Stimulated activated CD8-positive, alpha-beta memory T cell treated with anti-CD3 and anti-CD28 coated beads, Interleukin-2, amount 100 ng/mL, for 48 hours (primary cell): ENCODE measurements at places on chromosomes 1 and 21.

GRCh38 chr1:50492142-50492541 is 68.9 kb upstream of the DMRTA2 start:
- DNase-seq: no peak

GRCh38 chr1:42000766-42001165 is 82.0 kb upstream of the HIVEP3 start:
- no peak for DNase-seq

DNA sequence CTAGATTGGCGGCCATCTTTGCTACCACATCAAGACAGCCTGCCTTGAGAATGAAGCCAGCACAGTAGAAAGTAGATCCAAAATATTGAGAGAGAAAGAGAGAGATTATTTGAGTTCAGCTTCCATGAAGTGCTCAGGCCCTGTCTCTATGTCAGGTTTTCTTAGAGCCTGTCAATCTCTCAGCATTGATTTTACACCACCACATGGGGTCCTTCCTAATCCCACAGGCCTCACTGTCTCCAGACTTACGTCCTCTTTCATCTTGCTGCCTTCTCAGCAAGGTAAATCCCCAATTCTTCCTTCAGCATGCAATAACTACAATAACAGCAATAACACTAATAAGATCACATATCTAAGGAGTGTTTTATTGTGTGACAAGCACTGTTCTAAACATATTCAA is 21.0 kb downstream of the DYNLT5 start:
- no peak for DNase-seq

DNA sequence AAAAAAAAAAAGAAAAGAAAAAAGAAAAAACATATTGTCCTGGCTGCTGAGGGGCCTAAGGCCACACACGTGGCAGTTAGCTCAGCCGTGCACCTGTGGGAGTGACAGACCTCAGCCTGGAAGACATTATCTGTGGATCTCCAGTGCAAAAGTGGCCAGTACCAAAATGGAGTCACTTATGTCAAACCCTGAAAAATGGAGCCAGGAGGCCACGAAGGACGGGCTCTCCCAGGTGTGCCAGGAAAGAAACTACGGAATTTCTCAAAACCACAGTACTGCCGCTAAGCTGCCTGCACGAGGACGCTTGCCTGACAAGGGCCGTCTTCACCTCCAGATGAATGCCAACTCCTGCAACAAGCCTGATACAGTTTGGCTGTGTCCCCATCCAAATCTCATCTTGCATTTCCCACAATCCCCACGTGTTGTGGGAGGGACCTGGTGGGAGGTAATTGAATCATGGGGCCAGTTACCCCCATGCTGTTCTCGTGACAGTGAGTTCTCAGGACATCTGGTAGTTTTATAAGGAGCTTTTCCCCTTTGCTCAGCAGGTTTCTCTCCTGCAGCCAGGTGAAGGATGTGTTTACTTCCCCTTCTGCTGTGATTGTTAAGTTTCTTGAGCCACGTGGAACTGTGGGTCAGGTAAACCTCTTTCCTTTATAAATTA is 5.3 kb upstream of the MIB2 start:
- no peak for DNase-seq

GRCh38 chr1:222798116-222798515 is 16.7 kb upstream of the DISP1 start:
- DNase-seq: no peak

DNA sequence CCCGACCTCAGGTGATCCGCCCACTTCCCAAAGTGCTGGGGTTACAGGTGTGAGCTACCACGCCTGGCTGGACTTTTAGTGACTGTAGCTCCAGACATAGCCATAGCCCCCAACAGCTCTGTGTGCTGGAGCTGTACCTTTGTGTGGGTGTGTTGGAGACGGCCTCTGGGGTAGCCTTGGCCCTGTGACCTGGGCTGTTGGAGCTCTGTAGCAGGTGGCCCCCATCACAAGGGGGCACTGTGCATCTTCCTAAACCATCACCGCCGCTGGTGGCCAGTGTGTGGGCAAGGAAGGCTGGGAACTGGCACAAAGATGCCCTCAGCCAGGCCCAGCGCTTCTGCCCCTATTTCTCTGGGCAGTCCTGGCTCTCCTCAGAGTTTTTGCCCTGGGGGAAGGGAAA is 38.4 kb upstream of the FOXO6 start:
- no peak for DNase-seq

DNA sequence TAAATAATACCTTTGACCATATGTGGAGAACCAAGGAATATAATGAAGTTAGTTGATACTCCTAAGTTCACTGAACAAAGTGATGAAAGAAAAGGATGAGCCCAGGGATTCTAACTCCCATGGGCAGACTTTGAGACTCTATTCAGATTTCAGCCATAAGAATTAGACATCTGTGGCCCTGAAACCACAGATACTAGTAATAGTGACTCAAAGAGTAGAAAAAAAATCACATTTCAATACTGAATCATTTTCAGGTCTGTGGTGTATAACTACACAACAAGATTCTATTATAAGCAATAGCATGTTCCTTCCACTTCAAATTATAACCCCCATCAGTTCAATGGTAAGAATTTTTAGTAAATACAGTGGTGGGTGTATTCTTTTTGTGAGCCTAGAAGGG is 16.4 kb upstream of the F13B start:
- no peak for DNase-seq

DNA sequence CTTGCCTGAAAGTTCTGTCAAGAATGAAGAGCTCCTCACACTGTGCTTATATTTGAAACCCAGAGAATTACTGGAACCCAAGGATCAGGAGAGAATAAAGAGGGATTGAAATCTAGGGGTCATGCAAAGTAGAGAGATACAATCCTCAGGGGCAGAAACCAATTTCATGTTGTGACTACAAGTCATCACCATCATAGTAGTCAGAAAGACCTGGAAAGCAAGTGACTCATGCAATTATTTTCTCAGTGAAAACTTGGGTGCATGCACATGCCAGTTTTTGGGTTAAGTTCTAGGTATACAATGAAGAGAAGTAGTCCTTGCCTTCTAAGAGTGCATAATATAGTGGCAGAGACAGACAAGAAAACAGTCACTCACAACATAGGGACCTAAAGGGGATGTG is 210.0 kb downstream of the ZC3H11B start:
- no peak for DNase-seq

DNA sequence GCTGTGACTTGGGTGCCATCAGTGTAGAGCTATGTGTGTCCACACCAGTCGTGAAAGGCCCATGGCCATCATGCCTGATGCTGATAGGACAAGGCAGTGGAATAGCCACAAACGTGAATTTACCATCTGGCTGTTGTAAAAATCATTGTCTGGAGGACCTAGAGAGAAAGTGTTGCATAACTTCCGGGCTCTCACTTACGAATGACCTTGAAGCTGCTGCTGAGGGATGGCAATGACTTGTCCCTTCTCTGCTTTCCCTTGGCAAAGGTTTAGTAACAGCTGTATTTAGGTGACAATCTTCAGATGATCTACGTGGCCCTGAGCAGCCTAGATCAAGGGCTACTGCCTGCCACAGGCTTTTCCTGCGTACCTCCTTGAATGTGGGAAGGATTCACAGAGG is 5.8 kb downstream of the ATP1B1 start:
- no peak for DNase-seq

DNA sequence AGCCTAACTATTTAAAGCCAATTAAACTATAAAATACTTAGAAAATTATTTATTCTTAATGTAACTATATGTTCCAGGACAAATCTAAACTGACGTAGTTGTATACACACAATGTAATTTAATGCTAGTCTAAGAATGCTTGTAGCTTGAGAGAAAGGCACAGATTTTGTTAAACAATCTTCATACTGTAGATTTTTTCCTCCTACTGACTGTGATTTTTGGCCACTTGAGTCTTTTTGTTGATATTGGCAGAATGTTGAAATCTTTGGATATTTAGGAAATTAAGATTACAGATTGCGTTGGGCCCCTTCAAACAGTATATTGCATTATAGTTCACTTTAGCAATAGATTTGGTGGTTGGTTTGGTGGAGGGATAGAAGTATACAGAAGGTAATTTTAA is 40.5 kb downstream of the ATF3 start:
- no peak for DNase-seq

GRCh38 chr1:218394989-218395388 is 49.9 kb downstream of the TGFB2 start:
- DNase-seq: no peak

GRCh38 chr1:117267232-117267774 is 56.6 kb upstream of the VTCN1 start:
- no peak for DNase-seq

GRCh38 chr21:43797925-43798715 is 8.7 kb downstream of the RRP1 start:
- no peak for DNase-seq

DNA sequence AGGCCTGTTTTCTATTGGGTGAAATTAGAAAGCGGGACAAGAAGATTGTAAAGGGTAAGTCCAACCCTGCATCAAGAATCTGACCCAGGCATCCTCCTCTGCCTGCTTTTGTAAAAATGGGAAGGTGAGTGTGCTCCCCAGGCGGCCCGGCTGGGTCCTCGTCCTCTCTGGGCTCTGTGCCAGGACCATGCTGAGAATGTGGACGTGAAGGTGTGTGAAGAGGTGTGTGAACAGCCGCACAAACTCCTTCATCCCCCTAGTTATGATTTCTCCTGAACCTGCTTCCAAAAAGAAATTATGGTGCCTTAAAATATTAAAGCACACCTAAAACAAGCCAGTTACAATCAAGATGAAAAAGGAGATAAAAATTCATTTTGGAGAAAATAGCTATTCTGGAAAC is 185.7 kb downstream of the IGSF21 start:
- no peak for DNase-seq

GRCh38 chr1:221069178-221069903 is 190.1 kb downstream of the HLX start:
- no peak for DNase-seq

DNA sequence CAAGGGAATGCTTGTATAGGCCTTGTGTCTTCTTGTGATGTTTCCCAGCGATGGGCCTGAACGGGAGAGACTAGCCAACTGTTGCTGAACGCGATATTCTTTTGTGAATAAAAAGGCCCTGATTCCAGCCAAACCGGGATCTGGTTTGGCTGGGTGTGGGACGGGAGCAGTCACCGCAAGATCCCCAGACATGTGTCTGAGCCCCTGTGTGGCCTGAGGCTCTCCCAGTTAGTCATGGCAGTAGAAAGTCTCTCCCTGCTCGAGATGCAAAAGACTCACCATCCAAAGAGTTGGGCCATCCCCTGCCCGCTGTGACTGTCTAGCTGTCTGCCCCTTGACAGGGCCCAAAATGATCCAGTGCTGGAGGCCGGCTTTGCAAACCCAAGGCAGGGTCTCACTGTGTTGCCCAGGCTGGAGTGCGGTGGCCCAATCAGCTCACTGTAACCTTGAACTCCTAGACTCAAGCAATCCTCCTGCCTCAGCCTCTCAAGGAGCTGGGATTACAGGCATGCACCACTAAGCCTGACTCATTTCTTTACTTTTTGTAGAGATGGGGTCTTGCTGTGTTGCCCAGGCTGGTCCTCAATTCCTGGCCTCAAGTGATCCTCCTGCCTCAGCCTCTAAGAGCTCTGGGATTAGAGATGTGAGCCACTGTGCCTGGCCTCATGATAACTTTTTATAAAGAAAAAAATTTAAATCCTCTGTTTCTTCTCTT is 56.4 kb downstream of the KIF26B start:
- no peak for DNase-seq

DNA sequence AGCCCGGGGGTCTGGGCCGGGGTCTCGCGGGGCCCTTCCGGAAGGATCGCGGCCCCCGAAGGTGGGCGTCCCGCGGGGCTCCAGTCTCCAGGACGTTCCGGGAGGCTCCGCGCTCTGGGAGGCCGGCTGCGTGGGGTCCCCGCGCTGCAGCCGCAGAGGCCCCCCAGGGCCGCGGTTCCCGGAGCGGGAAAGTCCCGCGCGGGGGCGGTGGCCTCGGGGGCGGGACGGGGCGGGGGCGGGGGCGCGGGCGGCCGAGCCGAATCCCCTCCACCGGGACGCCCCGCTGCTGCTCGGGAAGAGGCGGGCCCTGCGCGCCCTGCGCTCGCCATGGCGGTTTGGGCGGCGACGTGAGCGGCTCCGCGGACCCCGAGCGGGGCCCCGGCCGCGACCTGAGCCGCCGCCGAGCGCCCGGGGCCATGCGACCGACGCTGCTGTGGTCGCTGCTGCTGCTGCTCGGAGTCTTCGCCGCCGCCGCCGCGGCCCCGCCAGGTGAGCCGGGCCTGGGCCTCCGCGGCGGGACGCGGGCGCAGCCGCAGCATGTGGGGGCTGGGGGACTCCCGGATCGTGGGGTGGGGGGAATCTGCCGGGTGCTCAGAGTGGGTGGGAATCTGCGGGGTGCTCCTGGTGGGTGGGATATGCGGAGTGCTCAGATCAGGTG is at the start of gene IFNGR2:
TSS of gene IFNGR2 (plus strand) at position 286 of the 658 bp plus-strand sequence. CDS start at position 417, 131 bp downstream.
- no peak for DNase-seq

DNA sequence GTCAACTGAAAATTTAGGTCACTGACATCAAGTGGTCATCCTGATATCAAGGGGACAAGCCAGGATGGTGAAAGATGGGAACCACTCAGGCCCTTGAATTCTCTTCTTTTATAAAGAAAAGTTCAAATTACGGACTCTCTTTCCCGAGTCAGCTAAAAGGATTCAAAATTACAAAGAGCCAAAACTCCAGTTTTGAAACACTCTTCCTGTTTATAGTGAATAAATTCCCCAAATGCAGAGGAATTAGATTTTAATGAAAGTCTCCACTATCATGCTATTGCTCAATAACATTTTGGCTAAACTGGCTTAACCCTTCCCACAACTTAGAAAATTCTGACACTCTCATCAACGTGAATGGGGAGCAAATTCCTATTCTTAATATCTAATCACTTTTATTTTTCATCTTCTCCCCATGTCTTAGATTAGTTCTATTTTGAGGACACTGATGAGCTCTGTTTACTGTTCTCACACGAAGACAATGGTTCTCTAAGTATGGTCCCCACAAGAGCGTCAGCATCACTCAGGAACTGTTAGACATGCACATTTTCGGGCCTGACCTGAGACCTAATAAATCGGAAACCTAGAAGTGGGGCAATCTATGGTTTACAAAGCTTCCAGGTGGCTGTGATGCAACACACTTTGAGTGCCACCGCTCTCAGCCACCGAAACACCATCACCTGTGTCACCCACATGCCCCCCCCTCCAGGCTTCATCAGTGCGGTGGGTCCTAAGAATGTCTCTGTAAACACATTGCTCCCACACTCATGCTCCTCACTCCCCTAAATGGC is 64.4 kb upstream of the TIAM1 start:
- no peak for DNase-seq

GRCh38 chr1:87816646-87817045 is 488.0 kb downstream of the LMO4 start:
- no peak for DNase-seq

GRCh38 chr1:167926486-167926997 is 9.9 kb upstream of the DCAF6 start:
- DNase-seq: no peak
